ENCODE measurements at places on chromosomes 7 and 10.

- no peak for DNase-seq
Observed at GRCh38 chr10:79346012-79346340, 1.3 kb upstream of the PPIF start.

- DNase-seq, result no peak
Observed at GRCh38 chr10:2120746-2121145, 383.4 kb upstream of the ADARB2 start.

GRCh38 chr10:22580711-22581110 is 133.7 kb downstream of the PIP4K2A start:
- DNase-seq, result no peak

DNA sequence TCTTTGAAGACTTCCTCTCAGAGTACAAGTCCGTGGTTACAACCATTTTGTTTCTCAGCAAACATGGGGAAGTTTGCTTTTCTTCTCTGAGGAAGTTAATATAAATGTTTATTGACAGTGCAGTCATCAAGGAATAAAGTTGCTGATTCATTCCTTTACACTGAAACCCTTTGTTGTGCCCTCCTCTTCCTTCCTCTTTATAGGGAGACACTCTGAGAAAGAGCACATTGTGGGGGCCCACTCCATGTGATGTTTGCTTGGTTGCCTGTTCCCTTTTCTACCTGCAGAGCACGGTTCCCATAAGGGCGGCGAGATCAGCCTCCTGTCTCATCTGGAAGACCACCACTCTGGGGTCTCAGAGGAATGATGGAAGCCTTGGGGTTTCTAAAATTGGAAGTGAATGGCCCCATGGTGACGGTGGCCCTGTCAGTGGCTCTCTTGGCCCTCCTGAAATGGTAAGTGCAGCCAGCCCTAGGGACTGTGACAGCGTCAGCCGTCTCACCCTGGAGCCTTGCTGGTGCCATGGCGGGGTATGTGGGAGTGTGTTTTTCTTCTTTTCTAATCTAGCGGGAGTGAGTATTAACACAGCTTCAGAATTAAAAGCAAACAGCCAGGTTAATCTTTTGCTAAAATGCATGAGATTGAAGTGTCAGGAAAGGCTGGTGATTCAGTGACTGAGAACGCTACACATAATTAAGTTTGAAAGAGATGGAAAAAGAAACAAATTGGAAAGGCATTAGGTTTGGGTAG is at the start of gene TBXAS1:
Gene TBXAS1, plus strand, starts transcription at position 240 of the 750 bp plus-strand sequence. Its CDS starts 127 bp downstream, at position 367.
- DNase-seq, result peak; percentile 69

GRCh38 chr7:141441837-141442627 is 109.2 kb upstream of the AGK start:
- DNase-seq, result no peak

DNA sequence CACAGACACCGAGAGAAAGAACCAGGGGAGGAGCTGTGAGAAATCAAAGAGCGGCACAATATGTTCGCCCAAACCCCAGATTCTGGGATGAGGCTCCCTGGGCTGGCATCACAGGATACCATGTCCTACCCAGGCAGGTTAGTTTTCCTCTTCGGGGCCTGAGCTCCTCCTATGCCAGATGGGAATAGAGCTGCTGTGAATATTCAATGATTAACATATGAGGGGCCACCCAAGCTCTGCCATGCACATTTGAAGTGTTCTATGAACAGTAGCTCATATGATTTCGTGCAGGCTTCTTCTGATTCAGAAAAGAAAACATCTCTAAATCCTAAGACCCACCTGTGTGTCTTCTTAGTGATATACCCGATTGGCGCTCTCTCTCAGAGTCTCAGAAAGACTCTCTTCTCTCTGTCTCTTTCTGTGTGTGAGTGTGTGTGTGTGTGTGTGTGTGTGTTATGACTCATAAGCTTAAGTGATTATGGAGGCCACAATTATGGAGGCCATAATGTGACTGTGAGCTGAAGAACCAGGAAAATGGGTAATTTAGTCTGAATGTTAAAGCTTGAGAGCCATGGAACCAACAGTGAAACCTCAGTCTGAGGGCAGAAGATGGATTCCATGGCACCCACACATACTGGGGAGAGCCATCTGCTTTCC is 220.5 kb downstream of the KLF6 start:
- DNase-seq, result no peak

DNA sequence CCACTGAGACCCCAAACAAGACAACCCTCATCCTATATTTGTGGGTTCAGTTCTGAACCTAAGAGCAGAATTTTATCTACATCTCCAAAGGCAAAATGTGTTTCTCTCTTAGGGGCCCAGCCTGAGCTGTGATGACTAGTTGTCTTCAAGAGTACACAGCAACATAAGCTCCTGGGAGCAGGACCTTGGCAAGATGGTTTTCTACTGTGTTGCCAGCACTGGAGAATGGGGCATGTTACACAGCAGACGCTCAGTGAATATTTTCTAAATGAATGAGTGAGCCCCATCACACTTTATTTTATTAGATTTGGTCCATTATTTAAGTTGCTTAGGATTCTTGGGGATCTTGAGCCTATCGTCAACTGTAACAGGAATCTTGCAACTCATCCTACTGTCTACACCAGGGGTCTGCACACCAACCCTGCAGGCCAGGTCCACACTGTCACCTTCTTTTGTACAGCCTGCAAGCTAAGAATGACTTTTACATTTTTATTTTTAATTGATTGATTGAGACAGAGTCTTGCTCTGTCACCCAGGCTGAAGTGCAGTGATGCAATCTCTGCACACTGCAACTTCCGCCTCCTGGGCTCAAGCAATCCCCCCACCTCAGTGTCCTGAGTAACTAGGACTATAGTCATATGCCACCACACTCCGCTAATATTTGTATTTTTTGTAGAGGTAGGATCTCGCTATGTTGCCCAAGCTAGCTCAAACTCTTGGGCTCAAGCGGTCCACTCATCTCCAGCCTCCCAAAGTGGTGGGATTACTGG is 347.1 kb downstream of the FGFR2 start:
- DNase-seq, result no peak

DNA sequence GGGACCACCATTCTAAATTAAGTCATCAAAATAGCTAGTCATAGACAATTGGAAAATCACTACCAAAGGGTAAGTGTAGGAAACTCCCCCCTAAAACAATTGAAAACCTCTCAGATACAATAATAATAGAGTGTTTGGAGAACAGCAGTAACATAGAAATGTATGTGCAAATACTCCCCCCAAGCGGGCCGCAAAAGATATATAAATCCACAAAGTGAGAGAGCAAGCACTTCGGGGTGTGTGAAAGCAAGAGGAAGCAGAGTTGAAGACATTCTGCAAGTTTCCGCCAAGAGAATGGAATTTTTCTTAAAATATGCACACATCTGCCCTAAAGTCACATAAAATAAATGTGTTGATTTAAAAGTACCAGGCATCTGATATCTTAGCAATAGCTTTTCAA is 33.3 kb downstream of the CHCHD3 start:
- DNase-seq, result no peak

DNA sequence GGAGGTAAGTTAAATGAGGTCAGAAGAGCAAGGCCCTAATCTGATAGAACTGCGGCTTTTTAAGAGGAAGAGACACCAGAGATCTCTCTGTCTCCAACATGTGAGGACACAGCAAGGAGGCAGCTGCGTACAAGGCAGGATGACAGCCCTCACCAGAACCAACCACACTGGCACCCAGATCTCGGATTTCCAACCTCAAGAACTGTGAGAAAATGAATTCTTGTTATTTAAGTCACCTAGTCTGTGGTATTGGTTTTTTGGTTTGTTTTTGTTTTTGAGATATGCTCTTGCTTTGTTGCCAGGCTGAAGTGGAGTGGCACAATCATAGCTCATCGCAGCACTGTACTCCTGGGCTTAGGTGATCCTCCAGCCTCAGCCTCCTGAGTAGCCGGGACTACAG is 127.2 kb downstream of the DLG5 start:
- DNase-seq, result no peak

DNA sequence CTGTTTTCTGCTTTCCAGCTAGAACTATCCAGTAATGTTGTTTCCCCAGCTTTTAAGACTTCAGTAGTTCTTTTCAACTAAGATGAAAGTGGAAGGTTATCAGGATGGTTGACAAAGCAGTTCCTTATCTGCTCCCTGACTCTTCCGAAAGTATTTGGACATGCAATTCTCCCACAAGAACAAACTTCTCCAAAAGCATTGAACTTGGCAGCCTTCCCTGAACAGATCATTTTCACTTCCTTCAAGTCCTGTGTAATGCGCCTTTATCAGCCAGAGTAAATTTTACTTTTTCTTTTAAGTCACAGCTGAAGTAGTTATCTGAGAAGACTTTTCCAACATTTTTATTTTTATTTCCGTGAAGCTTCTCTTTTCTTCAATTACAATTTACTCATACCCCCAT is 39.7 kb downstream of the CDC14C start:
- no peak for DNase-seq

DNA sequence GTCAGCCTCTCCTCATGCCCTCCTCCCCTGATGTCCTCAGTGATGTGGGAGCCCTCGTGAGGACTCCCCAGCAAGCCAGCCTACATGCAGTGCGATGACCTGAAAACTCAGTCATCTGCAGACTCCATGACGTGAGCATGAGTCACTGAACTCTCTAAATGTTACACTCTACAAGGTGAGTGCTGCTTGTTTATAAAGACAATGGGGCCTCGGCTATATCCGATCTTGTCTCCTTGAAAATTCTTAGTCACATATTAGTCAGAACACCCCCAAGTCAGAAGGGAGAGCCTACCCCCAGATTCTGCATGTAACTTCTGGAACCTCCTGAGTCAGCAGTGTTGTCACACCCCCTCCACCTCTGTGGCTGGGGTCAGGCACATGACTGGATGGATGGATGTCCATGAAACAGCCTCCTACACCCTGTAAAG is 673.8 kb downstream of the INHBA start:
- DNase-seq, result no peak

DNA sequence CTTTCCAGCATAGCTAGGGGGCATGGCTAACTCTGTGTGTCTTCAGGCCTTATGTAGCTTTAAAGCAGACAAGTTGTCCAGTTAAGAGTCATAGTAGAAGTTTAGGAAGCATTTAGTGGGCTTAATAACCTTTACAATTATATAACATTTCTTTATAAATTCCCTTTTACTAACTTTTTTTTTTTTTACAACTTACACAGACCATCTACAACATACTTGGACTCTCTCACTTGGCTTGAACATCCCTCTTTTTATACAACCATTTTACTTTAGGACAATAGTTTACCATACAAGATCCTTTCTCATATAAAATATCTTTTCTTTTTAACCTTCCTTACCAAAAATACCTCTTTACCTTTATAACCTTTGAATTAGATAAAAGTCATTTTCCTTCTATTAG is 26.3 kb downstream of the SP4 start:
- DNase-seq, result no peak

GRCh38 chr7:17660116-17660515 is 280.2 kb downstream of the SNX13 start:
- no peak for DNase-seq

GRCh38 chr10:99920901-99921300 is 88.8 kb downstream of the DNMBP start:
- no peak for DNase-seq

DNA sequence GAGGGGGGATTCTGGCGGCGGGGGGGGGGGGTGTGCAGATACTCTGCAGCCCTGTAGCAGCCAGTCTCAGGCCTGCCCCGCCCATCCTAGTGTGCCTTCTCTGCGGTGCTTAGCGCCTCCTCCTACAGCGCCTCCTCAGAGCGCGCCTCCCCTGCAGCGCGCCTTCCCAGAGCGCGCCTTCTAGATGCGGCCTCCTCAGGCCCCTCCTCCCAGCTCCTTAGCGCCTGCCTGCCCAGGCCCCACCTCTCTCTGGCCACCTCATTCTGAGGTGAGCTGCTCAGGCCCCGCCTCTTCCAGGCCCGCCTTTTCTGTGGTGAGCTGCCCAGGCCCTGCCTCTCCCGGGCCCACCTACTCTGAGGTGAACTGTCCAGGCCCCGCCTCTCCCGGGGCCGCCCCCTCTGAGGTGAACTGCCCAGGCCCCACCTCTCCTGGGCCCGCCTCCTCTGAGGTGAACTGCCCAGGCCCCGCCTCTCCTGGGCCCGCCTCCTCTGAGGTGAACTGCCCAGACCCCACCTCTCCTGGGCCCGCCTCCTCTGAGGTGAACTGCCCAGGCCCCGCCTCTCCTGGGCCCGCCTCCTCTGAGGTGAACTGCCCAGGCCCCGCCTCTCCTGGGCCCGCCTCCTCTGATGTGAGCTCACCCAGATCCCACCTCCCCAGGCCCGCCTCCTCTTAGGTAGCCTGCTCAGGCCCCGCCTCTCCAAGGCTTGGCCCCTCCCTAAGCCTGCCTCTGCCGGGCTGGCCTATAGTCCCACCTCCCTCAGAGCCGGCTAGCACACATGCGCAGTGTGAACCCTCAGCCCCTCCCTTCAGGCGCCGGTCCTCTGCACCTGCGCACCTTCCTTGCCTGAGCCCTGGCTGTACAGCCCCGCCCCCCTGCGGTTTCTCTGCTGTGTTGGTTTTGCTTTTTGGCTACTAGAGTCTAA is 2.1 kb upstream of the SGCE start:
- peak; percentile 75 for DNase-seq

DNA sequence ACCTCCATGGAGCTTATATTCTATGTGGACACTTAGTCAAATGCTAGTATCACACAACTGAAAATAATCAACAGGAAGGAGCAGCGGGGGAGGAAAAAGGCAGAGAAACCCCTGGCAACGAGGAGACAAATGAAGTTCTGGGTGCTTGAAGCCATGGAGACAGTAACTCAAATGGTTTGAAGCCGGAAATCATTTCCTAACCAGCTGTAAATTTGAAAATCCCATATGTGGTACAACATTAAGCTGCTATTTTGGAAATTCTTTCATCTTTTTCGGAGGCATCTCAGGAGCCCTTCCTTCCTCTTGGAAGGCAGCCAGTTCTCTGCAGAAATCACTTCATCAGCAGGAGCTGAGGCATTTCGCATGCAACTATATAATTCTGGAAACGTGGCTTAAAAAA is 91.4 kb downstream of the PPP1R3C start:
- DNase-seq, result no peak

DNA sequence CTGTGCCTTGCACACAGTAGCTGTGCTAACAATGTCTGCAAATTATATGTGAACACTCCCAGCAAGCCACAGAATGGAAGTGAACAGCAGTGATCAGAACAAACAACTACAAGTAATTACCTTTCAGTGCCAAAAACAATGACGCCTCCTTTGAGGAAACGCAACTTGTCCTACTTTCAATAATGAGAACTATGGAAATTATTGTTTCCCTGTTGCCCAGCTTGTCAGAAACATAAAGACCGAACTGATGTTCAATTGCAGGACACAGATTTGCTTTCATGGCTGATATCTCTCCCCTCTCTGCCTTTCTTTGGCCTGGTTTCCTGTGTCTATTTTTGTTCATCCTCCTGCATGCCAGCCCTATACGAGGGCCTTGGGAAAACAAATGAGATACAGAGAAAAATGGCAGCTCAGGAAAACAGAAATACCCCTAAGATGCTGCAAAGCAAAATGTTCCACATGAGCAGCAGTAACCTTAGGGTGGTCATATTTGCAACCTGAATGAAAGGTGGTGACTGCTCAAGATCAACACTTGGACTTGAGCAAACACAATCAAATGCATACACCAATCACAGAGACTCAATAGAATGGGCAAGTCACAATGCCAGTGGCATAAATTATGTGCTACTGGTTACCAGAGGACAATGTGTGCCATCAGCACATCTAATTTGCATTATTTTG is 26.8 kb downstream of the COBL start:
- no peak for DNase-seq
